CD4-positive, alpha-beta T cell treated with Interleukin-4 for 4 hours (primary cell): ENCODE measurements at places on chromosomes 3 and 15.
A peak's percentile ranks its signal among the peaks of the same experiment; 100 is the strongest.

DNA sequence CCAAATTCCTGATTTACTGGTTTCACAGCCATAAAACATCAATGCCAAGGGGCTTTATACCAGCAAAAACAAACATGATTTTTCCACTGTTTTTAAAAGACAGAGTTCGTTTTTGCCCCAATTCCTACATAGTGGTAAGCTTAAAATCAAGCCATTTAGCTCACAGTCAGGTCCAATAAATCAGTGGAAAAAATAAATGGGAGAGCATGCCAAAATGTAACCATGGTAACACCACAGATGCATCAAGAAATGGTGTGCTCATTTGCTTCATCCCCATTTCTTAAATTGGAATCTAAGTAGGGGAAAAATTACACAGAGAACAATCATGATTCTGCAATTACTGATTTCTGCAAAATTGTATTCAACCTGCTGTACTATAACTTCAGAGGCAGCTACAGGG is 418.8 kb downstream of the MAGI1 start:
- DNase-seq, result no peak

DNA sequence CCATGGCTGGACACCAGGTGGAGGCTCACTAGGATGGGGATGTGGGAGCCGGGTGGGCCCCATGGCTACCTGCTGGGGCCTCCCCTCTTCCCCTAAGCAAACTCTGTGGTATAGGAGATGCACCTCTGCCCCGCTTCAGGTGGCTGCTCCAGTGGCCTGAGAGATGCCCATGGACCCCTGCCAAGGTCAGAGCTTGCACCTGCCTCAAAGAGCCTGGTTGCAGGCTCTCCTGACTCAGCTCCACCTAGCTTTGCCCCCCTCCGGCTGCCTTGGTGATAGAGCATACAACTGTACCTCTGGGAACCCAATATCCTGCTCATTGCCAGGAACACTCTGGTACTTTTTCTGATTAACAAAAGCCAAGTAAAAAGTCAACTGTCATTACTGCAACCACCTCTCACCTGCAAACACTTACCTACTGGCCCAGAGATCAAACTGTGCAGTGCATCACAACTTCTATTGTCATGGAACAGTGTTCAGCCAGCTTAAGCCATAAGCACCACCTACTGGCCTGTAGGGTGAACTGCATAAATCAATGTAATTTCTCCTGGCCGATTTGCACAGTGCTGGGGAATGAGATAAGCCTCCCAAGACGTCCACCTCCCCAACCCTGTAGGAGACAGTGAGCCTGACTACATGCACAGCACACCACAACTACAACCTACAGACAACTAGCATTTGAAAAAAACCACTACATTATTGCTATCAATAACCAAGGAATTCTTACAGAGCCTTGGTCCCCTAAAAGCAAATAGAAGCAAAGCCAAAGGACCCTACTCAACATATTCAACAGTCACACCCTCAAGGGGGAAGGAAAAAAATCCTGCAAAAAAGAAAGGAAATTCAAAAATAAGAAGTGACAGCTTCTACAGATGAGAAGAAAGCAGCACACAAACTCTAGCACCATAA is 352.4 kb upstream of the ARHGEF26 start:
- peak; percentile 72 for DNase-seq

GRCh38 chr15:93997071-93997658 is 234.2 kb upstream of the MCTP2 start:
- DNase-seq, result no peak

GRCh38 chr15:73838831-73839426 is 34.4 kb upstream of the TBC1D21 start:
- no peak for DNase-seq

DNA sequence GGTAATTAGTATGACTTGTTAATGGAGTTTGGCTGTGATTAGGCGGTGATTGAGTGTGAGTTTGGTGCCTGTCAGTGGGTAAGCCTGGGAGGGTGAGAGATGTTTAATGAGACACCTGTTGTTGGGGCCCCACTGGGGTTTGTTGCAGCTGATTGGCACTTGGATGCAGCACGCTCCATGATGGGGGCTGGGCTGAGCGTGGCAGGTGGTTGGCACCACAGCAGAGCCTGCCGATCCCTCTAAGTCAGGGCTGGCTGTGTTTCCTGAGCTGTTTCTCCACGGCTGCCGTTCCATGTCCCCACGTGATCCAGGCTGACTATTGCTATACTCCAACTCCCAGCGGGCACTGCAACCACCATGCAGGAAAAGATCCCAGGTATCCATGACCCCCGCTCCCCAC is 93.5 kb upstream of the ARRDC4 start:
- no peak for DNase-seq

- no peak for DNase-seq
These were observed 34.5 kb downstream of the OSBPL10 start for GRCh38 chr3:31946484-31947081.

DNA sequence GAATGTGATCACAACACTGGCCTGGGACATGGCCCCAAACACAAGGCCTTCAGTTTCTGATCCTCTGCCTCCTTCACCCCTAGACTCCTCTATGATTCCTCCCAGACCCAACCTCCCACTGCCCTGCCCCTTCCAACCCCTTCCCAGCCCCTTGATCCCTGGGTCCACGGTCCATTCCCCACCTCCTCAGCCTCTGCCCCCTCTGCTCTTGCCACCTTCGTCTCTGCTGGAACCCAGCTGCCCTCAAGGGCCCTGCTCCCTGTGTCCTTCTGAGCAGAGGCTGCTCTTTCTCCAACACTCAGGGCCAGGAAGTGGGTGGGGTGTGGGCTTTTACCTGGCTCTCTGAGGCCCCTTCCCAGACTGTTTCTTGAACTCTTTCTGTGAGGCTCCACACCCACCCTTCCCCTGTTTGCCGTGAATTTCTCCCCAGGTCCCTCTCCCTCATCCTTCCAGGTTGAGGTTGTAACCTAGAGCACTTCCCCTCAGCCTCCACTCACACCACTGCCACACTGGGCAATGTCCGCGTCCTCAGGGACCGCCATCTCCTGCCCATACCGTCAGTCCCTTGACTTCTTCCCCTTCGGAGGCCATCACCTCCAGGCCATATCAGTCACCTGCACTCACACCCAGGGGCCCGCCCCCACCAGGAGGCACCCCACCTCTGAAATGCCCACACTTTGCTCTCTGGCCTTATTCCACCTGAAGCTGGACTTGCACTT is 18.7 kb upstream of the SLCO2A1 start:
- DNase-seq, result no peak

DNA sequence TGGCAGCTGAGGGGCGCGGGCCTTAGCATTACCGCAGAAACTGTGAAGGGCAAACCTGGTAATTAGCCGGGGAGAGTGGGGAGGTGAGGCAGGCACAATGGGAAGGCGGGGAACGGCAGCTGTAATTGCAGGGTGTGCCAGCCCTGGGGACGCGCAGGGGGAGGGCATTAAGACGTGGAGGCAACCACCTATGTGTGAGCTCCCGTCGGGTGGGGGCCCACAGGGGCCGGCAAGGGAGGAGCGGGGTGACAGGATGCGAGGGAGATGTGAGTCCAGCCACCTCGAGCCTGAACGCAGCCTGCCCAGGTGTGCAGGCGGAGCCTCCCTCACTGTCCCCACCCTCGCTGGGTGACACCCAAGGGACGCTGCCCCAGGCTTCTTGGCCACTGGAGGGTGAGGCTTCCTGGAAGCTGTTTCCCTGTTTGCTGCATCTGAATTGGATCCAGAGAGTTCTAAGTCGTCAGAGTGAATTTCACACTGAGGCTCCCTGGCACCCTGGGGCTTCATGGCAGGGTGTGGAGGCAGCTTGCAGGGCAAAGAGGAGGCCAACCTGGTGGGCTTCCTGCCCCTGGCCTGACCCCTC is 130.6 kb upstream of the MEF2A start:
- DNase-seq, result no peak

DNA sequence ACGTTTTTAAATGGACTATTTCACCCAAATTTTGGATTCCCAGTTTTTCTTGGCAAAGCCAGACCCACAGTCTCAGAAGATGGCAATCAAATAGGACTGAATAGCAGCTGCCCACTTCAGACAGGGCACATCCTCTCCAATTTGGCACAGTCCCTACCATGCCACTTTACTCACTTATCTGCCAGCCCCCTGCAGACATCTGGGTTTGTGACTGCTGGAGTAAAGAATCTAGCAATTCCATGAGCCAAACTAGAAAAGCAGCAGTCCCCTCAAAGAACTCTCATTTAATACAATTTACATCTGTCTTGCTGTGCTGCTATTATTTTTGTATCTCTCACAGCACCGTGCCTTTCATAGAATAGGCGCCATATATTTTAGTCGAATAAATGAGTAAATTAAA is 16.0 kb upstream of the LRRN1 start:
- DNase-seq, result no peak

GRCh38 chr3:46721009-46721408 is 3.3 kb upstream of the PRSS50 start:
- no peak for DNase-seq

- DNase-seq, result no peak
These were observed 7.2 kb downstream of the MAP2K5 start for GRCh38 chr15:67549736-67550135.

DNA sequence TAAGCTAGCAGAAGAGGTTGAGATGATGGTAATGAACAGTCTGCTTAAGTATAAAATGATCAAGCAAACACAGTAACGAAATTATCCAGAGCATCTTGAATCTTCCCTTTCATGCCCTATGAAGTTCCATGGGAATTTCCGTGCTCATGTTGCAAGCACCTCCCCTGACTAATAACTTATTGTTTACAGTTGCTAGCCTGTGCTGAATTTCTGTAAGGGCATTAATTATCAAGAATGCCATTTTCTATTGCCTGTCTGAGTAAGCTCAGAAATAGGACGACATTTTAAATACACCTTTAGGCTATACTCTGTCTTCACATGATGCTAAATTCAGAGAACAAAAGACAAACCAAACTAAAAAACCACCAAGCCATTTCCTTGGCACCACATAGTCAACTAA is 257.5 kb upstream of the LRTM1 start:
- DNase-seq, result no peak

- no peak for DNase-seq
These were observed 9.5 kb downstream of the ADAMTS17 start for GRCh38 chr15:100332231-100332630.

DNA sequence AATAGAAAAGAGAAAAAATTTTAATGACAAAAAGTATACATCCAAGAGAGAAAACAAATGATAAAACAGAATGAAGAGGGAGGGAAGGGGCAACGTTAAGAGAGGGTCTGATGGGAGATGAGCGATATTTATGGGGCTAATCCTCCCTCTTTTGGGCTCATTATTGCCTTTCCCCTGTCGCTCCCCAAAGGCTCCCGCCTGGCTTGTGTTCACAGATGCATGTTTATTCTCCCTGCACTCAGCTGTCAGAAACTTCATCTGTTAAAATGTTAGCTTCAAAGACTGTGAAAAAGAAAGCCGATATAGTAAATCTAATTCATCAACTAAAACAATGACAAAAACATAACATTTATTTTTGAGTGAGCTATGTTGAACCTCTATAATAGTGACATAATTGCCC is 74.3 kb downstream of the GABRB3 start:
- DNase-seq, result no peak

- peak; percentile 1 for DNase-seq
These were observed 1264.3 kb upstream of the ALCAM start for GRCh38 chr3:104102386-104102785.

GRCh38 chr3:13045904-13046568 is 27.2 kb downstream of the IQSEC1 start:
- no peak for DNase-seq

DNA sequence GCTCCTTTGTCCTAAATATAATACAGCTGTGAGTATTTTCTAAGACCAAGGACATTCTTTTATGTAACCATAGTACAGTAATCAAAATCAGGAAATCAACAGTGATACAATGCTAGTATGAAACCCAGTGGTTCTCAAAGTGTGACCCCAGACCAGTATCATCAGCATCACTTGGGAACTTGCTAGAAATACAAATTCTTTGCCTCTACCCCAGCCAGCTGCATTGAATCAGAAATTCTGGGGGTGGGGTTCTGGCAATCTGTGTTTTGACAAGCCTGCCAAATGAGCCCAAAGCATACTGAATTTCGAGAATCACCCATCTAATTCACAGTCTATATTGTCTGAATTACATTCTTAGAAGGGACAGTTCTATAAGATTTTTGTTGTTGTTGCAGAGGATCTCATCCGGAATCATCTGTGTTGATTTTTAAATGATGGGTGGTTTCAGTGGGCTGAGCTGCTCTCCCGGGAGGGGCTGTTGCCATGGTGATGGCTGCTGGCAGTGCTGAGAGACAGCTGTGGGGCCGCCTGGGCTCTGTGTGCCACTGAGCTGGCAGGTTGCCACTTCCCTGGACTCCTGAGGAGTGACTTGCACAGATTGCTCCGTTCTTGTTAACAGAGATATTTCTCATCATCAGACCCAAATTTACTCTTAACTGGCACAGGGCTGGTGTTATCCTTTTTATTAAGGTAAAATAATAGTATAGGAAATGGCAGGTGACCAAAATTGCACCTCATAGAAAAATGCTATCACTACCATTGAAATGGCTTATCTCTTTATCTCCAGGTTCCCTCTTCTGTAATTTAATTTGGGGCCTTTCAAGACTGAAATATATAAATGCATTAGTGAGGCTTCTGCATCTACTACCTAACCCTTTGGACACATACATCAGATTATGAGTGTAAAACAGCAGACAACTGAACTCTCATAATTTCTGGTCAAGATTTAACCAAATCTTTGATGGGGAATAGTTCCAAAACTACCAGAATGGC is 56.5 kb downstream of the NEK11 start:
- DNase-seq, result no peak

DNA sequence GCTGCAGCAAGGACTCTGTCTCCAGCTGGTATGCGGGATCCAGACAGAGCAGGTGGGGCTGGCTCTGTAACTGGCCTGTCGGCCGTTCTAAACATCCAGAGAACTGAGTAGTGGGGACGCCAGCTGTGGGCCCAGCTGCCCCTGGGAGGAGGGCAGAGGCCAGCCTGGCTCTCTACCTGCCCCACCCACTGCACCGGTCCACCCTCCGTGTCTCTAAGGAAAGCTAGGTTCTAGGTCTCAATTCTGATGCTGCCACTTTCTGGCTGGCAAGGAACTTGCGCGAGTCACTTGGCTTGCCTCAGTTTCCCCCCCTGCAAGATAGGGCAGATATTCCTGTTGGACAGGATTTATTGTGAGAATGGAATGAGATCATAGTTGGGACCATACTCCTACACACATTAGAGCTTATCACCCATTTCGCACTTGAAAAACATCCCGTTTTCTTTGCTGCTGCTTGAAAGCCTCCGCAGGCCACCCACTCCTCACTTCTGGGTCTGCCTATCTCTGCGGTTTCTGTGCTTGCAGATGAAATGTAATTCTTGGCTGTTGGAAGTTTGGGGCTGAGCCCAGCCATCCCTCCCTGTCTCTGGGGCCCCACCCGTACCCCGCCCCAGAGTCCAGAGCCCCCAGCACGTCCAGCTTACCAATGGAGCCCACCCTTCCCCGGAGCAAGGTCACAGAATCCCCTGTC is 65.8 kb downstream of the IQSEC1 start:
- no peak for DNase-seq

DNA sequence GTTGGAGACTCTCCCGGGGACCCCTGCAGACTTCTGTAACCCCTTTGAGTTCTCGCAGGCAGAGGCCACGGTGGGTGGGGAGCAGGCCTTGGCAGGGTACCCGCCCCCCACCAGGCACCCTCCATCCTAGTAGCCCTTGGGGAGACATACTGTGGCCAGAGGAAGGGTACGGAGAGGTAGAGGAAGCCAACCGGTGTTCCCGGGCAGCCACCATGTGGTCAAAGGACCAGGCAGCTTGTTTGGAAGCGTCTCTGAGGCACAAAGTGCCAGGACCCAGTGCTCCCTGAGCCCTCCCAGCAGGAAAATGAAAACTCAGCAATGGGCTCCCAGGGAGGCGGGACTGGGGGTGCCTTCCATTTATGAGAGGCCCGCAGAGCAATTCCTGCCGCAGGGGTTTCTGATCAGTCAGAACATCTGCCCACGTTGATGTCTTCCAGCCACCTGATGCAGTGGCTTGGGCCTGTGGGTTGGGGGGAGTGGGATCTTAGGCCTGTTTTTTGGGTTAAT is 53.0 kb upstream of the CGNL1 start:
- DNase-seq, result no peak
